ENCODE measurements at places on chromosomes 7 and 10. TPM values are rescaled to one million over a fixed set of nuclear protein-coding genes. Genes with fewer than 3 reads are reported as not detected.

Gene GNAI1
- total RNA-seq = 39.2 TPM

Gene RNF148
- total RNA-seq = 0.39 TPM

Gene IKZF1
- total RNA-seq = 2.0 TPM

Gene HSPA12A
- total RNA-seq = 11.0 TPM

Gene CTNNA3
- 2.9 TPM for total RNA-seq

Gene AKR1C8
- 1.00 TPM for total RNA-seq

Gene TMEM178B
- total RNA-seq = 8.7 TPM

Gene CYP3A5
- total RNA-seq = 53.0 TPM

Gene CALU
- 134 TPM for total RNA-seq

Gene ADAMTS14
- 0.29 TPM for total RNA-seq

Gene RADIL
- 11.8 TPM for total RNA-seq

Gene NXPH1
- total RNA-seq = 0.29 TPM

Gene ZNF735
- not detected for total RNA-seq

Gene C10orf105
- not detected for total RNA-seq

Gene LRRTM3
- total RNA-seq = 2.5 TPM

Gene ZNF853
- total RNA-seq = 9.2 TPM

Gene A1CF
- total RNA-seq = 12.1 TPM

Gene LBX1
- 4.7 TPM for total RNA-seq

Gene PRLHR
- 2.6 TPM for total RNA-seq

Gene EIF5AL1
- not detected for total RNA-seq

Gene ZNF239
- 2.4 TPM for total RNA-seq

Gene CYP3A7
- total RNA-seq = 0.46 TPM

Gene TDRD1
- total RNA-seq = not detected
